ENCODE measurements at places on chromosomes 3 and 15. TPM values are rescaled to one million over a fixed set of nuclear protein-coding genes. Genes with fewer than 3 reads are reported as not detected.
A peak's percentile ranks its signal among the peaks of the same experiment; 100 is the strongest.

Gene MYZAP
- 20.0 TPM for total RNA-seq

Gene MINDY4B
- not detected for total RNA-seq

DNA sequence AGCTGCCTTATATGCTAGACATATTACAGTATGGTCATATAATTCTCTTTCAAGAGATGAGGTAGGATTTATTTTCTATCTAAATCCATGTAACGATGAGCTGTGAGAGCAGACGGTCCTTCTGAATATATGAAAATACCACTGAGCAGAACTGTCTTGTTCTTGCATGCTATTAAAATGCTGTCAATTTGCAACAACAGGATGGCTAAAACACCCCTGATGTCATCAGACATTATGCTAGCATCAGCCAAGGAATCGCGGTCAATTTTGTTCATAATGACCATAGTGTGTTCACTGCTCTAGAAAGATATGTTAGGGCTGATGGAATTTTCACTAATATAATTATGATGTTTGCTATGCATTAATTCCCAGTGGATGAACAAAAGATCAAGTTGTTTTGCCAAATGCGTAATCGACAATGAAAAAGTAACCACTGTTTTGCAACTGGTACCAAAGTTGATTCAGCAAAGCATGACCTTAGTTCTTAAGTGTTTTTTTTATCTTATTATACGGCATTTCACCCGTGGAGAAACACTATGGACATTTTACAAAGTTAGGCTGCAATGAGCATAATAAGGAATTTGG lies 765.4 kb upstream of the NR2F2 start:
- DNase-seq = no peak

DNA sequence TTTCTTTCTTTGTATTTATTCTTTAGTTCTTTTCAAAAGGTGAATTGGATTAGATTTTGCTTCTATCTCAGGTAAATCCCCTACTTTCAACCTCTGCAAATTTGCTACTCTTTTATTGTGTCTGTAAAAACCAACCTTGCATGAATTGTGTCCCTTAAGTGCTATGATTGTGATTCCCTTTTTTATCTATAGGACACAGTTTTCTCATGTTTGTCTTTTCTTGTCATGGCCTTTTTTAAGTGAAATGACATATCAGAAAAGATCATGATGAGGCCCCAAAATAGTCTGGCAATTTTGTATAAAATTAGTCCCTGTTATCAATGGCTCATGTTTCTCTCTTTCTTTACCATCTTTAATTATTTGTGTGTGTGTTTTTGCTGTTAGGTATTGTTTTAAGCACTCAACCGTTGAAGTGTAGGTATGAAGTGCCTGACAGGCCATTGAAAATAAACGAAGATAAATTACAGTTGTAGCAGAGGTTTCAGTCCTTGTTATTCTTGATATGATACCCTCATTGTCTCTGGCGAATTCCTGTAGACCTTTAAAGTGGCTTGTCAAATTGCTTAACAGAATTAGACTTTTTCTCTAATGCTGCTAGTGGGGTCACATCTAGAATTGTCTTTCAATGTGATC lies 184.3 kb downstream of the UBE2E2 start:
- no peak for DNase-seq

Gene RAD54L2
- 29.9 TPM for total RNA-seq

- peak; percentile 28 for DNase-seq
These were observed 104.4 kb upstream of the UBE3A start for GRCh38 chr15:25543196-25543595.

Gene LRRC31
- not detected for total RNA-seq

GRCh38 chr3:58403513-58404109 lies 30.0 kb downstream of the PDHB start:
- no peak for DNase-seq

Gene PLSCR2
- not detected for total RNA-seq

Gene SYNPR
- not detected for total RNA-seq

All from omental fat pad (tissue), 4 donors.